ENCODE measurements at places on chromosomes 1 and 21.

GRCh38 chr1:226653311-226653921 is 85.7 kb downstream of the ITPKB start:
- DNase-seq = no peak

DNA sequence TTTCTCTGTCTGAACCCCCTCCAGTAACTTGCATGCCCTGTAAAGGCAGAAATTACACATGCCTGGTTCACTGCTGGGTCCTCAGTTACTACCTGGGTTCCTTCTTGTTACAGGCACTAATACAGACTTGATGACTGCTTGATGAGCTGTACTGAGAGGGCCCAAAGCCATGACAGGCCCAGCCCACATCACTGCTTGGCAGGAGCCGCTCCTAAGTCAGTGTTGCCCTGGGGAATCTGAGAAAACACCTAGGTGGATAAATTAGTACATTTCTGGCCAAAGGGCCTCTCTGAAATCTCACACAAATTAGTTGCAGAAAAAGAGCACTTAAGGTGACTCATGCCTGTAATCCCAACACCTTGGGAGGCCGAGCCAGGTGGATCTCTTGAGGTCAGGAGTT is 37.8 kb upstream of the IRF2BP2 start:
- DNase-seq = no peak

DNA sequence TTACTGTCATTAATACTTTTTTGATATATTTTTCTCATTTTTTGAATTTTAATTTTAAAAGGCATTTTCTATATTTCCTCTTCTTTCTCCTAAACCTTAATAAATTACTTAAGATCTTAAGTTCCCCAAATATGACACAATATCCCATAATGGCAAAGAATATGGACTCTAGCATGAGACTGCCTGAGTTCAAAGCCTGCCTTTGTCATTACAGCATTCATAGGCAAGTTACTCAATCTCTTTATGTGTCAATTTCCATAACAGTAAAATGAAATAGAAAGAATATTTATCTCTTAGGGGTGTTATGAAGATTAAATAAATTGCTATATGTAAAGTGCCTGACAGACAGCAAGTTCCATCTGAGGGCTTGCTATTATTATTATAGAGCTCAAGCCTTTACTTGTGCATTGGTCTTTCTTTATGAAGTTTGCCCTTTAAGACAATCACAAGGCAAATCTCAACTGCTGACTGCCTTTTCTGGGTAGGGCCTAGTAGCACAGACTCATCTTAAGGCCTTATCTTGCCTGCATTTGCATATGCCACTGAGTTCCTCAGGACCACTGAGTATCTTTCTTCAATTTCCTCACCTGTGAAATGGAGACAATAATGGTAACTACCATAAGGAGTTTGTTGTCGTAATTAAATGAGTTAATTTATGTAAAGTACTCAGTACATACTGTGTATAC is 231.0 kb downstream of the NRIP1 start:
- no peak for DNase-seq

DNA sequence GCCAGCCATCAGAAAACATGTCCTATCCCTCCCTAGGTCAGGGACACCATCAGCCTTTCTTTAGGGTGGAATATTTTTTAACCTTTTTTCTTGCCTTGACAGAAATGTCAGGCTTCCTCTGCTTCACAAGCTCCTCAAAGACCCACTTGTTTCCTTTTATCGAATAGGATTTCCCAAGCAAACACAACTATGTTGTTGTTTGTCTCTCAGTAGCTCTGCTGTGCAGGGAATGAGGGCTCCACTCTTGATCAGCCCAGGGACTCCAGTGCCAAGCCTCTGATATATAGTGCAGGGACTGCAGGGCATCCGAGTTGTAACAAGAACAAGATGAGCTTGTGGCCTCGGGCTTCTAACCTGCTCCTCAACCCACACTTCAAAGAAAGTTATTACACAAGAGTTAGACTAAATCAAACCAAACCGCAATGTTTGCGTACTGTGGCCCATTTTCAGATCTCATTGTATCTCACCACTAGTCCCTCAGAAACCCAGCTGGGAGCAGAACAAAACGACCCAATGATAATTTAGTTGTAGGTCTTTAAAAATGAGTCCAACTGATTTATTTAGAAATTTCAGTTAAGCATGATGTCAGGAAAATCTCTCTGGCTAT is 108.1 kb downstream of the ATG4C start:
- no peak for DNase-seq

DNA sequence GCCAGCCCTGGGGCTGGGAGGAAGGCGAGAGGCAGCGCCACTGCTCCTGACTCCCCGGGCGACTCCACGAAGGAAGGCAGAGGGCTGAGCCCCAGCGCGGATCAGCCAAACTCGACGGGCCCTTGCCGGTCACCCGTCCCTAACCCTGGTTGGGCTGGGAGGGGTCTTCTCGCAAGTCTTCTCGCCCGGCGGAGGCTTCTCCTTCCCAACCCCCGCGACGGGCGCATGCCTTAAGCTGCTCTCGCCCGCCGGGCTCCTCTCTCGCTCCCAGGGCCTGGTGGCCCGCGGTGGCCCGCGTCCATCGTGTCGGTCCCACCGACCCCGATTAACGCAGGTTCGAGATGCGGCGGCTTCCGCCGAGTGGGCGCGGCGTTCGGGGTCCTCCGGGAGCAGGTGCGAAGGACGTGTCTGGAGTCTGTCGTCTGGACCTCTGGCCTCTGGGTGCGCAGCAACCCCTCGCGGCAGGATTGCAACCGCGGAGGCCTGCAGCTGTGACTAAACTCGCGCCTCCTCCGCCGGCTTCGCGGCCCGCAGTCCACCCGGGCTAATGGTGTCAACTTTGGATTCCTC is 29.0 kb upstream of the PPM1J start:
- peak; percentile 34 for DNase-seq

DNA sequence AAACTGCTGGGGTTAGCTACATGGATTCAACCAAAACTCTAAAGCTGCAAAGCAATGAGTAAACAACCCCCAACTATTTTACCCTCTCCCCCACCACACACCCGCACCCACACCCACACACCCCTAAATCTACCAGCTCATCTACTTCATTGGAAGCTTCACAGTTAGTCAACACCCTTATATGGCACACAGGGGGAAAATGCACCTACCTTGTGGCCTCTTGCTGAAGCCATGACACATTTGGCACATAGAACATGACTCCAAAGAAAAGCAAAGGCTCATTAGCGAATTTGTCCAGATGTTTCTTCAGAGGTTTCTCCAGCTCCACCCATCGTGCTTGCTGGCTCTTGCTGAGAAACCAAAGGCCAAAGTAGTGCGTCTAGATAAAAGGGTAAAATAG is 99.8 kb downstream of the PTPN14 start:
- no peak for DNase-seq

DNA sequence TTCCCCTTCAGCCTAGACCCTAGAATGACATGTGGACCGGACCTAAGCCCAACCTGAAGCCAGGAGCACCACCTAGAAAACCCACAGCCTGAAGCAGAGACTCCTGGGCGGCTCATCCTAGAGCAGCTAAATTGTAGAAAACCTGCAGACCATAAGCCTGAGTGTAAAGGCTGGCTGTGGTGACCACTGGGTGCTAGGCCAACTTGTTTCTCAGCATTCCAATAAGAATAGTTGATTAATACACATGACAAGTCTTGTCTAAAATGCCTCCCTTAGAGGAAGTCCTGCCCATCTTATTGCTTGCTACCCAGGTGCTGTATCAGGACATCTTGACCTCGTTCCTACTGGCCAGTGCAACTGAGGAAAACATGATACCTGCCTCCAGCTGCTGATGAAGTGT is 23.3 kb upstream of the CASQ2 start:
- DNase-seq = no peak

DNA sequence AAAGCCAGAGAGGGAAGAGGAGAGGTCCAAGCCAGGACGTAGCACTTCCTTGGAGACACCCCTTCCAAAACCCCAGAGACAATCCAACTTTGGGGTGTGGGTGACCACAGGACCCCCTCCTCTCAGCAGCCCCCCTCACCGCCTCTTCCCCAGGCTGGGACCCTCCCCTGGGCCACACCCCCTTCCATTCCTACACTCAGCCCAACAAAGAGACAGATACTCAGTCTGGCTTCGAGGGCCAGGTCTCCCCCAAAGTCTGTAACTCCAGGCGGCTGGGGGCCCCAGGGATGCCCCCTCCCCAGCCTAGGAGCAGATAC is 1.4 kb downstream of the MEX3A start:
- no peak for DNase-seq

DNA sequence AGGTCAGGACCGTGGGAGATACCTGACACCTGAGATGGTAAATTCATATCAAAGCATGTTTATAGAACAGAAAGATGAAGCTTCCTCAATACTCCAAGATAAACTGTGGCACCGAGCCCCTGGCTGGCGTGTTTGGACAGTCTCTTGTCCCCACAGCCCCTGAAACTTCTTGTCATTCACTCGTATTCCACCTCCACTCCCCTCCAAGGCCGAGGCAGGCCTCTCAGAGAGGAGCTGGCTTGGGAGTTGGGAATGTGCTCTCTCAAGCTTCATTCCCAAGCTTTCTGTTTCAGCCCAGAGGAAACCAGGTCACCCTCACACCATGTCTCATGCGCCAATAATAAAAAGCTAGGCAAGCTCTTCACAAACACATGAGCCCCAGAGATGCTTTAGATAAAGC is 86.1 kb downstream of the NPHP4 start:
- DNase-seq = no peak

DNA sequence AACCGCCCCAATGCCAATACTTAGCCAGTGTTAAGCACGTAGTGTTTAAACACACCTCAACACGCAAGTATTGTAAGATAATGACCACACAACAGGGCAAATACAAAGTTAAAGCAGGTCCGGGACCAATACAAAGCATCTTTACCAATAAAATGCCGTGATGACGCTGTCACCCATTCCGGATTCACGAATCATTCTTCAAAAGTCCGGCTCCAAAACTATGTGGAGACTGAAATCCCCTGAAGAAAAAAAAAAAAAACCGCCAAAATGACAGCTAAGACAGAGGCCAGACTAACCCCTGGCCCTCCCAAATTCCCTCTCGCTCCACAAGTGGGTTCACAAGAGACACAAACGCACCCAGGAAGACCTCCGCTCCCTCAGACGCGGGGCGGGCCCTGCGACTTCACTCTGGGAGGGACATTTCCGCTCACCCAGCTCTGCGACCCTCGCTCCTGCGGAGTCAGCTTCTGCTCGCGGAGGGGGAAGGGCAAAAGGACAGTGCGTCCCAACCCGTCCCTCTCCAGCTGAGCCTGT is 625 bp upstream of the DARS2 start:
- no peak for DNase-seq

- no peak for DNase-seq
Measured at GRCh38 chr1:18237371-18237770, 129.8 kb downstream of the IGSF21 start.

GRCh38 chr1:62444701-62445100 is 7.9 kb downstream of the USP1 start:
- no peak for DNase-seq

DNA sequence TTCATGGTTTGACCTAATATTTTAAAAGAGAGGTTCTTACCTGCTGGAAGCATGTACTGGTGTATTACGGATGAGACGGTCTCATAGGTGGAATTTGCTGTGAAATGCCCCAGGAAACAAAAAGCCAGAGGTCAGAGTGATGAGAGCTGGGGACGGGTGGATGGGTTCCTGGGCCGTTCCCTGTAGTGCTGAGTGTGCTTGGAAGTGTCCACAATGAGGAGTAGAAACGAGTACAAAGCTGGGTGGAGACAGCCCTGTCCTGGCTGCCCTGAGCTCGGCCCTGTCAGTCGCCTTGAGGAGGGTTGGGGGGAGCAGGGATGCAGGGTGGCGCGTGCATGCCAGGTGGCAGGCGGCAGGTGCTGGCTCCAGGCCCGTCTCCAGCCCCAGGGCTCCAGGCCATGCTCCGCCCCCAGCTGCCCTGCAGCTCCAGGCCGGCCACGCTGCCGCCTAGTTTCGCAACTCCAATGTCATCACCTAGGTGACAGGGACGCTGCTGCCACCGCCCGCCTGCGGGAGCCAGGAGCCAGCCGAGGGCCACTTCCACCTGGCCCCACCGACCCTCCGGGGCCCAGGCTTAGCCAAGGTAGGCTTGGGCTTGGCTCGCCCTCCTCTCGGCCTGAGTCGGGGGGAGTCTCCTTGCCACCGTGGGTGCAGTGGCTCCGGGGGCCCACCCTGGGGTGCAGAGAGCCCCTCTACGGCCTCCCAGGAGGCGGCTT is 16.4 kb downstream of the TP73 start:
- DNase-seq = peak; percentile 81

GRCh38 chr1:180155182-180155682 is 563 bp downstream of the QSOX1 start:
- no peak for DNase-seq

DNA sequence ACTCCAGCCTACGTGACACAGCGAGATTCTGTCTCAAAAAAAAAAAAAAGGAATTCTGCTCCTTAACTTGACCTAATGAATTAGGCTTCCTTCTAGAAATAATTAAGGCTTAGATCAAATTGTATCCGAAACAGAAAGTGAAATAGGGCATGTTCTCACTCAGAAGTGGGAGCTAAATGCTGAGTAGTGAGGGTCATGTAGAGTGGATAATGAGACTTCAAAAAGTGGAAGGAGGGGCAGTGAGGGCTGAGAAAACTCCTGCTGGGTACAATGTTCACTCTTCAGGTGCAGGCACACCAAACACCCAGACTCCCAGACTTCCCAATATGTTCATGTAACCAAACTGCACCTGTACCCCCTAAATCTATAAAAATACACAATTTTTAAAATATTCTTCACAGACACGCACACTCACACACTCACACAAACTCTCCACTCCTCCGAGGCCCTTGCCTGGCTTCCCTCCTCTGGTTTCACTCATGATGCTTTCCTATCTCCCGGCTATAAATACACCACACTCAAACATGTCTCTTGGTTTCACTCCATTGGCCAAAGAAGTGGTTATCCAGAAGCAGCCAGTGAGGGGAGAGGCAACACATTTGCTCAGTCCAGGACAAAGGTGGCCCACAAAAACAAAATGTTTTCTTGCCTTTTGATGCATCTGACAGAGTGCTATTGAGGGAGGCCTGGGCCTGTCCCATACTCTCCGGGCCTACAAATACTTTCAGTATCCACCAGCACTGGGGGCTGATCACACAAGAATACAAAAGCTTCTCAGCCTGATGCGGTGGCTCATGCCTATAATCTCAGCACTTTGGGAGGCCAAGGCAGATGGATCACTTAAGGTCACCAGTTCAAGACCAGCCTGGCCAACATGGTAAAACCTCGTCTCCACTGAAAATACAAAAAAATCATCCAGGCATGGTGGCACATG is 249.2 kb downstream of the TOMM20 start:
- no peak for DNase-seq

- DNase-seq = no peak
Measured at GRCh38 chr1:228010921-228011320, 4.1 kb downstream of the WNT3A start.

DNA sequence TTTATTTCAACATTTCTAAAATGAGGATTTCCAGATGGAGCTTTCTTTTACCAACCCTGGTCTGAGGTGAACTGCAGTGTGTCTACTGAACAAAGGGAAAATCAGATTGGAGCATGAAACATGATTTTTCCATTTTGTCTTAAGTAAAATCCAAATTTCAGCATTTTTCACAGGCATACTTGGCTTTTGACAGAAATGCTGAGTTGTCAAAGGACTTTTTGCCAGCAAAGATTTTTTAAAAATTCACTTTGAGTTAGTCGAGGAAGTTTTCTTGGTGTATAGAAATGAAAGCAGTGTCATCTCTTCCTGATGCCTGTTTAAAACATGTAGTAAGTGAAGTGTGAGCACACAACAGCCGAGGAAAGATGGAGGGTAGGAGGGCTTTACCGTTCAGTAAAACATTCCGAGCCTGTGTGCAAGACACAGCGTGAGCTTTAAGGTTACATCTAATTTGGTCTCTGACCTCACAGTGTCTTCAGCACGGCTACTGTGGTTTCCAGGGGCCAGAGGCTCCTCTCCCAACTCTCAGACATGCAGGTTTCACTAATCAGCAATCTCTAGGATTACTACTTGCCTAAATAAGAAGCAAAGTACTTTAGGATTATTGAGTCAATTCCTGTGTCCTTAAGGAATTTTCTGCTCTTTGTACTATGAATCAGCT is 45.9 kb downstream of the SAMD13 start:
- no peak for DNase-seq
